ENCODE measurements at places on chromosomes 13 and 19.

- no peak for DNase-seq
Measured at GRCh38 chr13:23579896-23580683, 9.9 kb downstream of the TNFRSF19 start.

DNA sequence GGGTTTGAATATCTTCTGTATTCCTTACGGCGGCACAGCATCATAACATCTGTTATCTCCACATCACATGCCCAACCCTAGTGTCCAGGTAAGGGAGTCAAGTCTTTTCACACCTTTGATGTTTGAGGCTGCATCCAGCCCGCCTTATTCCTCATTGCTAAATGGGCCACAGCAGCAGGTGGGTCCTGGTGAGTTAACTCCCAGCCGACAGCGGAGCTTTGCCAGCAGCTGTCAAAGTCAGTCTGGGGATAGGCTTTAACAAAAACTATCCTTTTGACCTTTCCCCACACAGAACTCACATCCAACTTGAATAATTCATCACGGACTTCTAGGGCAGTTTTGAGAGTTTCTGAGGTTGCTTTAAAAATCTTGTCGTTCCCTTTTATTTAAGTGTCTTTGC is 235.1 kb downstream of the DLEU7 start:
- DNase-seq: no peak

GRCh38 chr19:54142166-54142780 is 4.7 kb downstream of the CNOT3 start:
- DNase-seq: no peak

DNA sequence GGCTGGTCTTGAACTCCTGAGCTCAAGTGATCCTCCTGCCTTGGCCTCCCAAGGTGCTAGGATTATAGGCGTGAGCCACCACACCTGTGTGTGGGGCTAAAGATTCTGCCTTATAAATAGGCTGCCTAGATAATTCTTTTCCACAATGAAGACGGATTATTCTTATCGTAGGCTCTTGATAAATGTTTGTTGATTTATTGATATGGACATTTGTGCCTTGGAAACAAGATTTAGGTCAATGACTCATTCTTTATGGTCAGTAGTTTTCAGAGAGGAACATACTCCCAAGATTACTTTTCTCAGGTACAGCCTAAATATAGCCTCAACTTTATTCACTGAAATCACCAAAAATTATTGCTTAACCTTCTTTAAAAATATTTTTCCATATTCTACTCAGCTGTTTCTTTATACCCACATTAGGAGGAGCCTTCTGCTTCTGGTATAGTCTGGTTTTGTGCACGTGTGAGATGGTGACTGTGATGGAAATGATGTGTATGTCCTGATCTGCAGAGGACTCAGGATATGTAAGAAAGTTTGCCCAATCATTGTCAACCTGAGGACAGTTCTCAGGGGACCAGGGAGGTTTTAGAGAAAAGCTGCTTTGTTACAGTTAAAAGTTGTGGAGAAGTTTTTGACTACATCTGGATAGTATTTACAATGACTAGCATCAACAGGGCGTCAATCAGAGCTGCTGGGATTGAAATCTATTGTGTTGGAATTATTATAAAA is 208.9 kb downstream of the DNAJC15 start:
- no peak for DNase-seq

- peak; percentile 92 for DNase-seq
Measured at GRCh38 chr19:38850436-38850975, 720 bp upstream of the HNRNPL start.

DNA sequence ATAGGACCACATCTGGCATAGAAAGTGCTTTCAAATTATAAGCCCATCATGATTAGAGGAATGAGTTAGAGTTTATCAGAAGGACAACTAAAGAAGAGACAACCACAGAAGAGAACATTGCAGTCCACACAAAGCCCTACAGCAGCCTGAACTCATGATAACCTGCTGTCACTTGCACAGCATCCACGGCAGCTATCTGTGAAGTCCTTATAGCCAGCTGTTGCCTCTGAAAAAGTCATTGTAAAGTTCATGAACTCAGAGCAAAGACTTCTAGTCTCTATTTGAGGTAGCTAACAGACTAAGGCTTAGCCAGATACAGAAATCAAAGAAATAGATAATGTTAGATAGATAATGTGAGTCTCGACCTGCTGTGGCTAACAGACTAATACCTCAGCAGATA is 450.0 kb downstream of the KLF5 start:
- no peak for DNase-seq

GRCh38 chr13:28432816-28433560 is 61.9 kb downstream of the FLT1 start:
- no peak for DNase-seq
